ENCODE measurements at places on chromosomes 3 and 15. TPM values are rescaled to one million over a fixed set of nuclear protein-coding genes. Genes with fewer than 3 reads are reported as not detected.
A peak's percentile ranks its signal among the peaks of the same experiment; 100 is the strongest.

DNA sequence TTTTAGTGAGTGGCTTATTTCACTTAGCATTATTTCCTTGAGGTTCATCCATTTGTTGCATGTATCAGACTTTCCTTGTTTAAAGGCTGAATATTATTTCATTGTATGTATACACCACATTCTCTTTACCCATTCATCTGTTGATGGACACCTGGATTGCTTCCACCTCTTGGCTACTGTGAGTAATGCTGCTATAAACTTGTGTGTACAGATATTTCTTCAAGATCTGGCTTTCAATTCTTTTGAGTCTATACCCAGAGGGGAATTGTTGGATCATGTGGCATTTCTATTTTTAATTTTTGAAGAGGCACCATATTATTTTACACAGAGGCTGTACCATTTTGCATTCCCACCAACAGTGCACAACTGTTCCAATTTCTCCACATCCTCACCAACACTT is 313.5 kb downstream of the RPLP1 start:
- no peak for DNase-seq

Gene GPR87
- total RNA-seq: not detected

GRCh38 chr3:97658668-97659285 is 105.8 kb upstream of the ARL6 start:
- no peak for DNase-seq

Gene PPIP5K1
- total RNA-seq: 15.6 TPM

Gene STIMATE
- 28.6 TPM for total RNA-seq

- no peak for DNase-seq
Observed at GRCh38 chr3:28576614-28577200, 228.1 kb upstream of the AZI2 start.

Gene COL6A5
- not detected for total RNA-seq

Gene ANKDD1A
- 0.32 TPM for total RNA-seq

Gene PLOD2
- 27.8 TPM for total RNA-seq

DNA sequence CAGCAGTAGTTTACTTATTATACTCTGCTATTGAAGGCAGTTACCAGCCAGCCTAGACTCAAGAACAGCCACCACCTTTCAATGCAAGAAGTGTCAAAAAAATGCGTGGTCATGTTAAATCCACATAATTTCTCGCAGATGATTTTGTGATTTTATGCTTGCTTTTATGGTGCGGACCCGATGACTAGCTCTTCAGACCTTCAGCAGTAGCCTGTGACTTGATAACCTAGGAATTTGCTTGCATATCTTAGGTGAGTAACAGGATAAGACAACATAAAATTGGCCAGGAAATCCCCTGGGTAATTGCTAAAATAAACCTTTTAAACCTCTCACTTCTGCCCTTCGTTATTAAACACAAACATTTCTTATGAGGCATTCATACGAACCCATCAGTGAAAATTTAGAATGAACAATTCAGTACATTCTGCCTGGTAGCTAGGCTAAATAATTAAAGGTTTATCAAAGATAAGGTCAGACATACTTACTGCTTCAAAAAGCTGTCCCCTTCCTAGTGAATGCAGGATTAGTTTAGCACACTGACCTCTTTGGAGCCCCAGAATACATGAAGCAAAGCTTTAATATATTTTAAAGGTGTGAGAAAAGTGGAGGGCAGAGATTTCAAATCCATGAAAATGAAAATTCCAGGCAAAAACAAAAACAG is 798.8 kb downstream of the OTOL1 start:
- DNase-seq: no peak

DNA sequence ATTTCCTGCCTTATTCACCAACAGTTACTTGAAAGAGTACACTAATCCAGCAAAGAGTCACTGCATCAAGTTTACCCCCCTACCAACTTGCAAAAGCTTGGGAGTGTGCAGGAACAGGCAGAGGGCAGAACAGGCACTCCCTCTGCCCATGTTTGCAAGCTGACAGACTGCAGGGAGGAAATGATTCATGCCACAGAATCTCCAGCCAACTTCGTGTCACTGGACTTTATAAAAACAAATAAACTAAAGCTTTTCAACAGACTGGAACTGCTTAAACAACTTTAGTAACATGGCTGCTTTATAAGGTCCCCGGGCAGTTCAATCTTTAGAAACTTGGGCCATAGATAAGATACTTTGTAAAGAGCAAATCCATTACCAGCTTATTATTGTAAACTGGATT is 129.5 kb downstream of the THRB start:
- peak; percentile 47 for DNase-seq

GRCh38 chr15:84659904-84660781 is 2.1 kb upstream of the NMB start:
- DNase-seq: no peak

Gene BCHE
- 30.1 TPM for total RNA-seq

Gene CHDH
- 49.1 TPM for total RNA-seq

DNA sequence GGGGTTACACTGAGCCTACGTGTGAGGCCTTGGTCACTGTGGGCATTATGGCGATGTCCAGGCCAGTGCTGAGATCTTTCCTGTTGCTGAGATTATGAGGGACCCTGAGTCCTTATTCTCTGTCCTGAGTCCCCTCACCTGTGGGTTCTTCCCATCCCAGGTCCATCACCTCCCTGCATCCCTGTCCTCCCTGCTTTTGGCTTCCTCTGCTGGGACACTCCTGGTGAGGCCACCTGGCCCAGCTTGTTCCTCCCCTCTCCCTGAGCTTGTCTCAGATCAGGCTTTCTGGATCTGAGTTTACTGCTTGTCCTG is 36.1 kb downstream of the AMOTL2 start:
- no peak for DNase-seq

Gene C3orf20
- total RNA-seq: 0.11 TPM

- no peak for DNase-seq
Observed at GRCh38 chr3:131895766-131896165, 139.0 kb downstream of the CPNE4 start.

Gene MAPKAPK3
- total RNA-seq: 17.6 TPM

GRCh38 chr3:73513260-73513659 is 111.5 kb downstream of the PDZRN3 start:
- DNase-seq: peak; percentile 63

GRCh38 chr3:133862161-133862560 is 33.5 kb downstream of the RAB6B start:
- no peak for DNase-seq

Gene GRM2
- 1.2 TPM for total RNA-seq

DNA sequence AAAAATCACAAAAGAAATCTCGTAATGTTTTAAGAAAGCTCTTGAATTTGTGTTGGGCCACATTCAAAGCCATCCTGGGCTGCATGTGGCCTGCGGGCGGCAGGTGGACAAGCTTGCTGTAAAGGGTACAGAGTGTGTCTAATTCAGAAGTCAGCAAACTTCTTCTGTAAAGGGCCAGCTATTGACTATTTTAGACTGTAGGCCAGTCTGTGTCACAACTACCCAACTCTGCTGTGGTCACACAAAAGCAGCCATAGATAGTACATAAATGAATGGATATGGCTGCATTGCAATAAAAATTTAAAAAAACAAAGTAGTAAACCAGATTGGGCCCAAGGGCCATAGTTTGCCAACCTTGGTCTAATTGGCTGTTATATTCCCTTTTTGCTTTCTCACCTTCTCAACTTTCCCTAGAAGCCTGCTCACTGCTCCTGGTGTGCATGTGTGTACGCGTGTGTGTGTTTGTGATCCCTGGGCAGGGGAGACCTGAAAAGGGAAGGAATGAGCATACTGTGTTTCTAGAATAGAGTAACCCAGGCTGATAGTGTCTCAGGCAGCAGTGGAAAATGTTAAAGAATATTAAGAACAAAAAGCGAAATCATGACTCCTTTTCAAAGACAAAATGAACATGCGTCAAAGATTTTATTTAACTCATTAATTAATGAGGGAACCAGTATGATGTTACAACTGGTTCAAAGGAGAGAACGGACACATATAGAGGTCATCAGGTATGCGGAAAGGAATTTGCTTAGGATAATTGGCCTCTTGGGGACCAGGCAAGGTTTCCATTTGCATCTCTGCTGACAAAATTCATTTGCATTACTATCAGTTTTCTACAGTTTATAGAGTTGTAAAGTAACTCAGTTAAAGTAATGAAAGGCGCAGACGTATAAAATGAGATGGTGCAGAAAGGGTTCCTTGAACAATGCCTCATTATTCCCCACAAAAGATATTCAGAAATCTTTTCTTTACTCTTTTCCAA is 248.0 kb downstream of the THSD4 start:
- DNase-seq: no peak

- DNase-seq: peak; percentile 55
Observed at GRCh38 chr3:123449102-123449996, 459 bp upstream of the ADCY5 start.
